ENCODE measurements at places on chromosomes 7 and 10. TPM values are rescaled to one million over a fixed set of nuclear protein-coding genes. Genes with fewer than 3 reads are reported as not detected.

TRIM73 gene
- 5.2 TPM for polyA plus RNA-seq

TMEM236 gene
- polyA plus RNA-seq, result 0.49 TPM

HHEX gene
- polyA plus RNA-seq, result 8.1 TPM

AZGP1 gene
- polyA plus RNA-seq, result 1.2 TPM

SHH gene
- 0.10 TPM for polyA plus RNA-seq

CALHM2 gene
- polyA plus RNA-seq, result 16.9 TPM

GIMAP8 gene
- polyA plus RNA-seq, result 7.3 TPM

GRCh38 chr7:135147341-135147898, 452 bp upstream of the TMEM140 start:
- no peak for DNase-seq

- DNase-seq, result no peak
These were observed 24.3 kb upstream of the MKI67 start for GRCh38 chr10:128150561-128150960.

DNA sequence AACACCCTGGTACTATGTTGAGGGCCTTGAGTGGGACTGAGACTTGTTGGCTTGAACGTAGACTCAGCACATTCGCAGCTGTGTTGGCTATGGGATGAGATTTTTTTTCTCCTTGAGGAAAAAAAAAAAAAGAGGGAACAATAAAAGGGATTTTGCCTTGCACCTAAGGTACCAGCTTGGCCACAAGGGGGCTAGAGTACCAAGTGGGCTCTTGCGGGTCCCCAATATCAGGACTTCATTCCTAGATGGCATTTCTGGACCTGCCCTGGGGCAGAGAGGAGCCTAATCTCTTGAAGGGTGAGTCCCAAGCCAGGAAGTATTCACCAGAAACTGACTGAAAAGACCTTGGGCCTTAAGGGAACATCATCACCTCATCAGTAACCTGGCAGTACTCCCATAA, 1083.6 kb upstream of the PHF14 start:
- DNase-seq, result no peak

DNA sequence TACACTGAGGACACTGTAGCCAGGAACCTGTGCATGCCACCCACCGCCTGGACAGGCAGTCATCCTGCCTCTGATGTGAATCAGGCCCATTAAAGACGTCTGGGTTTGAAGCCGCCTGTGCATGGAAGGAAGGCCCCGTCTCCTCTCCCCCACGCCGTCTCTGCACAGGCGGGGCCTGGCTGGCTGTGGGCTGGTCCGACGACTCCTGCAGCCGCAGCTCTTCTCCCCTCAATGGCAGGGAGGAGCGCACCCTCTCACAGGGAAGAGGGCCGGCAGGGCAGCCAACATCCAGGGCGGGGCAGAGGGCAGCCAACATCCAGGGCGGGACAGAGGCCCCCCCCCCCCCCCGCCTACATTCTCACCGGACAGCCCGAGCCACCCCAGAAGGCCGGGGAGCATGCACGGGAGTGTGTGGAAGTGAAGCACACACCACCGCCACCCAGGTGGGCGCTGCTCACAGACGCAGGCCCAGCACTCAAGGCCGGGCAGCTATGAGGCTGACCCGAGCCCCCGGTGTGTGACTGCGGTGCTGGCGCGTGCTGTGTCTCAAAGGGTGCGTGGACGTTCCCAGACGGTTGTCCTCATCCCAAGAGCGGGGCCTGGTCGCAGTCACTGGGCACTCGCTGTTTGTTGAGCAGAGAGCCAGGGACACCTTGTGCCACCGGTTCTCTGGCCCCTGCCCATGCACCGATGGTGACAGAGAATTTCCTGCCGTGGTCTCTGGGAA, 19.1 kb downstream of the DPYSL4 start:
- no peak for DNase-seq

GRCh38 chr7:74262639-74263398, 8.6 kb upstream of the RFC2 start:
- peak; percentile 19 for DNase-seq

- peak; percentile 22 for DNase-seq
These were observed 520 bp upstream of the WNT2 start for GRCh38 chr7:117323305-117323850.

- peak; percentile 82 for DNase-seq
These were observed at the start of gene PALD1 for GRCh38 chr10:70478191-70479164. TSS of gene PALD1 (plus strand) at chr10:70478767. CDS start at chr10:70525952, 47,185 bp downstream.

DNA sequence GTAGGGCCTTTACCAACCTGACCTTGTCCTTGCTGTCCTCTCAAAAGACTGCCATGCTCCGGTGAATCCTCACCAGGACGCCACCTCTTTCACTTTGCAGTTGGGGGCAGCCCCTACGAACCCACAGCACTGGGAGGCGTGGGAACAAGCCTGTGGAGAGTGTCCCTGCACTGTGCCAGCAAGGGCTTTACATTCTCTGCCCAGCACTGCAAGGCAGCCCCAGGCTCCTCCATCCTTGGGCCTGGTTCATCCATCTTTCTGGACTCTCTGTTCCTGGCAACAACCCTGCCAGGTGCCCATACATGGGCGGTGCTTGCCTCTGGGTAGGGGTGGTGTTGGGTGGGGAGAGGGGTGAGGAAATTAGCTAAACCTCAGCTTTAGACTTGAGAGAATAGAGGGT, 1.4 kb downstream of the CHAT start:
- DNase-seq, result no peak

DNA sequence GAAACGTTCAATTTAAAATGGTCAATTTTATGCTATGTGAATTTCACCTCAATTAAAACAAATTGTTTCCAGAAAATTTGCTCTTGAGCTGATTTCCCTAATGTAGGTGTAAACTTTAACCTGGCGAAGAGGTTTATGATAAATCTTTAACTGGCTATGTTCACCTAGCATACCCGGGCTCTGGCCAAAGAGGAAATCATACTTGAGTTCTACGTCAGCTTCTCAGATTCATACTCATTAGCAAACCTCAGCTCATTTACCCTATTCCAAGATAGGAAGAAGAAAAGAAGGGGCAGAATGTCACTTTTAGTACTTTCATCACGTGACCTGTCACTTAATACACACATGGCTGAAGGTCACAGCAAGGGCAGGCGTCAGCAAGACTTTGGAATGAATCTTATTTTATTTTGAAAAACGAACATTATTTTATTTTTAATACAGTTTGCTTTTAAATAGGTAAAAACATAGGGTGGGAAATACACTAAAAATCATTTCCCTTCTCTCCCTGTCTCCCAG, 97.0 kb downstream of the ABLIM1 start:
- no peak for DNase-seq

DNA sequence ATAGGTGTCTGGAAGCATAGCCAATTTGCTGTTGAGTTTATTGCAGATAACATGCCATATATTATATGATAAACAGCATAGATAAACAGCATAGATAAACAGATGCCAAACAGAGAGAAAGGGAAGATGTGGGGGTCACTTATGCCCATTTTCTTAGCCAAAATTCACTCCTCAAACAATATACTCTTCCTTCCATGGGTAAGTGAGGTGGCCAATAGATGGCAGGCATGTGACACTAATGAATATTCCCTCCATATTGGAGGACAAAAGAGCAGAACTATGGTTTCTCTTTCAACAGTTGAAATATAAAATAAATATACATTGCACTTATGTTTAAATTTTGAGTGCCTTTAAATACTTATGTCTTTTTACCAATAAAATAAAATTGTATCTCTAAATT, 1212.8 kb downstream of the REEP3 start:
- peak; percentile 8 for DNase-seq

DNA sequence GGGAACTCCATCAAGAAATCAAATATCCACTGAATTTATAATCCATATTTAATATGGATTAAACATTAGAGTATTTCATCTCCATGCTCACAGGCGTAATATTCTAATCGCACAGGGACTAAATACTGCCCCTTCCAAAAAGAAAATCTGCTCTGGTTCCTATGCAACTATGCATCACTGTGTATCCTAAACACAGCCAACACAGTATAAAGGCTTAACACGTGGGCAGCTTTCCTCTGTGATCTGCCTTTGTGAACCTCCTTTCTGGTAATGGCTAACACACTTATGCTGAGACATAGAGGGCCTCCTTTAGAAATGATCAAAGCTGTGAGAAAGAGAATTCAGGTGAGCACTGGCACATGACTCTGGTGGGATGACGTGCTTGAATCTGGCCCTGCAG, 110.2 kb downstream of the RAB11FIP2 start:
- peak; percentile 71 for DNase-seq

- DNase-seq, result peak; percentile 48
These were observed 77.5 kb upstream of the PHYHIPL start for GRCh38 chr10:59098831-59099452.

- no peak for DNase-seq
These were observed 155.4 kb upstream of the ITGB1 start for GRCh38 chr10:33113466-33113865.

DNA sequence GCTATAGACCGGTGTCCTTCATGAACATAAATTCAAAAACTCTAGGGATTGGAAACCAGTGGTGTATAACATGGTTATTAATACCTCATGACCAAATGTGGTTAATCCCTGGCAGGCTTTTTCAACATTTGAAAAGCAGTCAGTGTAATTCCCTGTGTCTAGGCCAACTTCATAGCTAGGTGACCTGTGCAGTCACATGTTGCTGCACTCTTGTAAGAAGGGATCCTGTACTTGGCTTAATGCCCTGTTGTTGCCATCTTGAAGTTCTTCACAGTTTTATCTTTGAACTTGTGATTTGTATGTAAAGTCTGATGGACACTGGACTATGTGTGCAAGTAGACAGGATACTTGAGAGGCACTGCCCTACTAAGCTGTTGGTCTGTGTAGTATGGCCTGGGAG, 39.7 kb downstream of the ZNF33A start:
- no peak for DNase-seq

DNA sequence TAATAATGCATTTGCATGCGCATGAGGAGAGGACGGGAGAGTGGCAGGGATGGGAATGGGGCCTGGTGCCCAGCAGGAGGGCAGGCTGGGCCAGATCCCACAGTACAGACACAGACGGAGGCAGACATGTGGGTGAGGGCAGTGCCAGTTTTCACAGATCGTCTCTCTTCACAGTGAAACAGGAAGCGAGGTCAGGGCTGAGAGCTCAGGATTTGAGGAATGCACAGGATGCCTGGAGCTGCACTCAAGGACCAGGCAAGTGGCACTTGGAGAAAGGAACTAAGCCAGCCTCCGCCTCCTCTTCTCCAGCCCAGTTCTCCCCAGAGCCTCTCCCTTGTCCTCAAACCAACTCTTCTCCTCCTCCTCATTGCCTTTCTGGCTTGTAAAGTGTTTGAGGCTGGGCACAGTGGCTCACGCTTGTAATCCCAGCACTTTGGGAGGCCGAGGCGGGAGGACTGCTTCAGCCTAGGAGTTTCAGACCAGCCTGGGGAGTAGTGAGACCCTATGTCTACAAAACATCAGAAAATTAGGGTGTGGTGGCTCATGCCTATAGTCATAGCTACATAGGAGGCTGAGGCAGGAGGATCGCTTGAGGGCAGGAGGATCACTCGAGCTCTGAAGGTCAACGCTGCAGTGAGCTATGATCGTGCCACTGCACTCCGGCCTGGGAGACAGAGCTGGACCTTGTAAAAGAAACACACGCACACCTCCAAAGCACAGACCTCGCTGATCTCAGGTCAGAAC, 115.2 kb downstream of the HIP1 start:
- DNase-seq, result no peak

GRCh38 chr10:121059351-121059750, 208.2 kb downstream of the WDR11 start:
- no peak for DNase-seq

- DNase-seq, result no peak
These were observed 15.9 kb downstream of the FAM149B1 start for GRCh38 chr10:73183667-73184281.

DNA sequence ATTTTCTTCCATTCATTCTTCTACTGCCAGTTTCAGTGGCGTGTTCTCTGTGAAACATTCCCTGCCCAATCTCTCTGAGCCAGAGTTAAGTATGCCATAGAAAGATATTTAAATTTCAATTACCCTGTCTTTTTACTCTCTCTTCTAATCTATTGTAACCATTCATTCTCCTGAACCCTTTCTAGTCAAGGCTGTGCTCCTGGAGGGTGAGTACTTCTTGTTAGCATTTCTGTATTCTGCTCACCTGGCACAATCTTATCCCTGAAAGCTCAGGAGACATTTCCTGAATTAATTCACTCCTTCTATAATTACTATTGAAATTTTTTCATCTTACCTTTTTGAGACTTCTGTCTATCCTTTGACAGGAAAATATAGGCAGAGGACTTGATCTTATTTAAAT, 271.7 kb downstream of the HGF start:
- DNase-seq, result no peak

All from hindlimb muscle (tissue), 1 donor.